ENCODE measurements at places on chromosomes 16 and 17.

DNA sequence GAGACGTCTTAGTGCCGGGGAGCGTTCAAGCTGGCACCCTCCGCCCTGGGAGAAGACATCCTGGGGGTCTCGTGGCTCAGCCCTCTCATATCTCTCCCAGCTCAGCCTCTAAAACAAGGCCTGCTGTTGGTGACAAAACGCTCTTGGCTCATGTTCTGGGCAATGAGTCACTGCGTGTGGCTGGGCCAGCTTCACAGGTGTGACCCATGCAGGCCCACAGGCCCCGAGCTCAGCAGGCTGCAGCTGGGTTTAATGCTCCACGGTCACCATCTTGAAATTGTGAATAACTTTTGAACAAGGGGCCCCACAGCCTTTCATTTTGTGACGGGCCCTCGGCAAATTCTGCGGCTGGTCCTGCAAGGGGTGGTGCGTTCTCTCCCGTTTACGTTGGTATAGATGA lies 22.4 kb downstream of the GAA start:
- no peak for DNase-seq

GRCh38 chr16:726438-727290 lies at the start of the genes CCDC78 and HAGHL:
Gene CCDC78, minus strand, starts transcription at chr16:726443. Its CDS starts 76 bp downstream, at chr16:726367.
Gene HAGHL, plus strand, starts transcription at chr16:727106. Its CDS starts 404 bp downstream, at chr16:727510.
- no peak for DNase-seq

DNA sequence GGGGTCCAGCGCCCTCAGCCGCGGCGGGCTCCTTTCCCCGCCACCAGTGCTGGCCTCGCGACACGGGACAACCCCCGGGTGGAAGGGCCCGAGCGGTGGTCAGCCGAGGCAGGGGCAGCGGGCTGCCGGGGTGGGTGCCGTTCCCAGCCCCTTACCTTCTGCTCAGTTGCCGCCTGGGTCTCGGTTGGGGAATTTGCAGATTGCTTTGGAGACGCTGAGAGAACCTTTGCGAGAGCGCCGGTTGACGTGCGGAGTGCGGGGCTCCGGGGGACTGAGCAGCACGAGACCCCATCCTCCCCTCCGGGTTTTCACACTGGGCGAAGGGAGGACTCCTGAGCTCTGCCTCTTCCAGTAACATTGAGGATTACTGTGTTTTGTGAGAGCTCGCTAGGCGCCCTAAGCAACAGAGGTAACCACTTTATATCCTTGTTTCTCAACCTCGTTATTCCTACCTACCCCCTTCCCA lies 381 bp downstream of the CTNS start:
- no peak for DNase-seq

DNA sequence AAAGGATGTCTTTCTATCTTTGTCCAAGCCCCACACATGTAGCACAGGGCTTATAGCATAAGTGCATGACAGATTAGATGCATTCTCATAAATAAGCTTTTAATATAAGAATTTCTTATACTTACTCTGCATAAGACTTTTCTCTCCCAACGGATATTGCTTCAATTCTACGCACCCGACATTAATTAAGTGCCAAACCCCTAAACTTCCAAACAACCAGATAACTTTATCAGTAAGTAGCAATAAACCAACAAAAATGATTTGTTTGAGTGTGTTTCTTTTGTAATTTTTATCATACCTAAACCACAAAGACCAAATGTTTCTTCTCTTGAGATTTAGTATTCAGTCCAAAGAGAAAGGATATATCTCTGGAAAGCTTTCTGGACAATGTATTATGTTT lies 391.5 kb downstream of the CDH8 start:
- DNase-seq: no peak

DNA sequence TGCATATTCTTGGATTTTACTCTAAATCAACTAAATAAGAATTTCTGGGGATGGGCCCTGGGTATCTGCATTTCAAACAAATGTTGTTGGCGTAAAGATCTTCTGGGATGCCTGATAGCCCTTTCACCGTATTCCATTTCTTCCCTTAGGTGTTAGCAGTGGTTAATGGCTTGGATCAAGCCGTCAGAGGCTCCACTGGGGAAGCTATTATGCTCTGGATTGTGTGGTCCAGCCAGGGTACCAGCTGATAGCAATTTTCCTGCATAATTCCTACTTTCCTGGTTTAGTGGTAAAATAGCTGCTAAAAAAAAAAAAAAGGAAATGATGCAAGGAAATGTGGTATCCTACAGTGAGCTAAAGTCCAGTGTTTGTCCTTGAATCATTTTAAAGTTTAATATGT lies 365.1 kb downstream of the CDH8 start:
- no peak for DNase-seq

DNA sequence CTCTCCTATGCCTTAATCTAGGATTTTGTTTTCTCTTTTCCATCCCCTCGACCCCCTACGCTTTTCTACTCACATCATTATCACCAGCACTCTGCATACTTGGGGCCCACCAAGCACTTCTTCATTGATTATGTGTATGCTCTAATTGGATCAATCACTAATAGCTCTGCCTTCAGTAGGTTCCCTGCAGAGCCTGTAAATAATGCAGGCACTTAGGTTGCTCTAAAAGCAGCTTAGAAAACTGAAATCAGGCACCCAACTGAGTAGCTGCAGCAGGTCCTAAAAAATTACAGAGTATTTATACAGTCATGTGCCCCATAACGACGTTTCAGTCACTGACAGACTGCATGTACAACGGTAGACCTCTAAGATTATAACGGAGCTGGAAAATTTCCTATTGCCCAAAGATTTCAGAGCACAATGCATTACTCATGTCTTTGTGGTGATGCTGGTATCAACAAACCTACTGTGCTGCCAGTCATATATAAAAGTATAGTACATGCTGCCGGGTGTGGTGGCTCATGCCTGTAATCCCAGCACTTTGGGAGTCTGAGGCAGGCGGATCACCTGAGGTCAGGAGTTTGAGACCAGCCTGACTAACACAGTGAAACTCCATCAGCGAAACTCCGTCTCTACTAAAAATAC lies 280.4 kb downstream of the HS3ST3B1 start:
- DNase-seq: no peak
